ENCODE measurements at places on chromosomes 13 and 19.

- H3K4me1 ChIP-seq: peaks cover 33% of the 10 kb centered on the region
- peak overlapping the region; percentile 49 for H3K27ac ChIP-seq
- no peak for DNase-seq
- H3K4me3 ChIP-seq: peak overlapping the region; percentile 61
Measured at GRCh38 chr13:114026481-114026880, 52.6 kb upstream of the C13orf46 start.

- H3K27ac ChIP-seq: peak overlapping the region; percentile 16
- H3K4me1 ChIP-seq: peaks cover 46% of the 10 kb centered on the region
- peaks cover 23% of the 10 kb centered on the region for H3K36me3 ChIP-seq
- peak overlapping the region; percentile 30 for H3K4me3 ChIP-seq
- no peaks in the 10 kb centered on the region for H3K27me3 ChIP-seq
- DNase-seq: peak; percentile 39
Measured at GRCh38 chr19:29671393-29672160, 6.3 kb downstream of the PLEKHF1 start.

DNA sequence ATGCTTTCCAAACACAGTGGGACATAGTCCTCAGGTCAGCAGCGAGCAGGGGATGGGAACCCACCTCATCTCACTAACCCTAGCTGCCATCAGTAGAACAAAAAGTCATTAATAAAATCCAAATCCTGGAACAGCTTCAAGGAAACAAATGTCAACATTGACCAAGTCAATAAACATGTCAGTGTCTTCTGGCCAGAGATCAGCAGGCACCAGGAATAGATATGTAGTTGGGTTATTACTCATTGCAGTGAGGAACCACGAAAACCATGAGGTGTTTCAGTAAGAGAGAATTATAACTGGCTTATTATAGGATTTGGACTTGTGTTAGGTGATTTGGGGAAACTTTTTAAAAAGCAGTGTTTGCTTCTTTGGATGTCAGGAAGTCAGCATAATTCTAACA lies 17.1 kb upstream of the CD33 start:
- H3K36me3 ChIP-seq: no peaks in the 10 kb centered on the region
- no peak overlapping the region for H3K4me3 ChIP-seq
- no peaks in the 10 kb centered on the region for H3K4me1 ChIP-seq
- DNase-seq: no peak
- H3K27ac ChIP-seq: no peak overlapping the region

DNA sequence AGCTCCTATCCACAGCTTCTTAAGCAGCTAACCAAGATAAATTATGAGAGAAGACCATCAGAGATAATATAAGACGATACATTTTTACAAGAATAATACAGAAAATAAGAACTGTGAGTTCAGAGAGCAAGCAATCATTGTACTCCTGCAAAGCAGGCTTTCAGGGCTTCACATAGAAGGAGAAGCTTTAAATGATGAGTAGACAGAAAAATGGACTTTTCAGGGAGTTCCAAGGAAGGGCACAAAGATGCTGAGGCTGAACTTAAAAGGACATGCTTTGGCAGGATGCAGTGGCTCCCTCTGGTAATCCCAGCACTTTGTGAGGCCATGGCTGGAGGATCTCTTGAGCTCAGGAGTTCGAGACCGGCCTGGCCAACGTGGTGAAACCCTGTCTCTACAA lies 159.5 kb downstream of the POU4F1 start:
- no peaks in the 10 kb centered on the region for H3K36me3 ChIP-seq
- no peaks in the 10 kb centered on the region for H3K4me1 ChIP-seq
- no peak for DNase-seq
- no peak overlapping the region for H3K4me3 ChIP-seq
- no peak overlapping the region for H3K27ac ChIP-seq
- H3K27me3 ChIP-seq: no peaks in the 10 kb centered on the region

- H3K27ac ChIP-seq: no peak overlapping the region
- no peak overlapping the region for H3K4me3 ChIP-seq
- no peaks in the 10 kb centered on the region for H3K4me1 ChIP-seq
- no peaks in the 10 kb centered on the region for H3K27me3 ChIP-seq
Measured at GRCh38 chr13:19185865-19186645, 4.4 kb upstream of the TUBA3C start.

DNA sequence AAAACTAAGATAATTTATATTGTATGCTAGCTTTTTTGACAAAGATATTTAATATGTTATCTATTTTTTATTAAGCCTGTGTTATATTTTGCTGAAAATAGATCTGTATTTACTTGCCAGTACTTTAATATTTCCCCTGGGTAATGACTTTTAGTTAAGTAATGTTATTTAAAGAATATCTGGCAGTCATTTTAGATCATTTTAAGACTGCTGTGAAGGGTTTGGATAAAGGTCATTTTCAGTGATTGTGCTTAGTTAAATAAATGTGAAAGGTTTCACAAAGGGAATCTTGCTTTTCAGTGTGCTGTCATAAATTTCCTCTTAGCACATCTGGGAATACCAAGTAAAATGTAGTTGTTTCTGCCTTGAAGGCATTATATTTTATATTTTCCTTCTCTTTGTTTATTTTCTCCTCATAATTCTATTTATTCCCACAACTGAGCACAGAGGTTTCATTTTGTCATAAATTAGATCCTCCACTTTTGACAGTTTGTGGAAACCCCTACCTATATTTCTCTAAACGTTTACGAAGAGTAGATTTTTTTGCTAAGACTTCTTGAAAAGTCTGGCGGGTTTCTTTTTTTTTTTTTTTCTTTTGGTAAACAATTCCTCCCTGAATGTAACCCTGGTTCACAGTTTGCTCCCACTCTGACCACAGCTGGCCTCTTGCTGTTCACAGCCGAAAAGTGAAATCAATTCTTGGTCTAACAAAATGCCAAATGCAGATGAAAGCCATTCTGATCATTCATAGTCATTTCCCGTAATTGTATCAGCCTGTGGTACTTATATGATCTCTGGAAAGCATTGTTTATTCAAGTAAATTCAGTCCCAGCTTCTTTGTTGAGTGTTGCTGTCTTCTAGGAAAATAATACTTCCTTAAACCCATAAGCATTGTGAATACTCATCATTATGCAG lies 87.8 kb downstream of the MAB21L1 start:
- no peaks in the 10 kb centered on the region for H3K27me3 ChIP-seq
- H3K4me3 ChIP-seq: peak overlapping the region; percentile 45
- no peaks in the 10 kb centered on the region for H3K36me3 ChIP-seq
- peaks cover 13% of the 10 kb centered on the region for H3K4me1 ChIP-seq
- DNase-seq: no peak
- no peak overlapping the region for H3K27ac ChIP-seq

- H3K27me3 ChIP-seq: no peaks in the 10 kb centered on the region
- no peaks in the 10 kb centered on the region for H3K36me3 ChIP-seq
- H3K4me1 ChIP-seq: no peaks in the 10 kb centered on the region
- H3K27ac ChIP-seq: no peak overlapping the region
- no peak overlapping the region for H3K4me3 ChIP-seq
Measured at GRCh38 chr13:23652909-23653726, 82.9 kb downstream of the TNFRSF19 start.

DNA sequence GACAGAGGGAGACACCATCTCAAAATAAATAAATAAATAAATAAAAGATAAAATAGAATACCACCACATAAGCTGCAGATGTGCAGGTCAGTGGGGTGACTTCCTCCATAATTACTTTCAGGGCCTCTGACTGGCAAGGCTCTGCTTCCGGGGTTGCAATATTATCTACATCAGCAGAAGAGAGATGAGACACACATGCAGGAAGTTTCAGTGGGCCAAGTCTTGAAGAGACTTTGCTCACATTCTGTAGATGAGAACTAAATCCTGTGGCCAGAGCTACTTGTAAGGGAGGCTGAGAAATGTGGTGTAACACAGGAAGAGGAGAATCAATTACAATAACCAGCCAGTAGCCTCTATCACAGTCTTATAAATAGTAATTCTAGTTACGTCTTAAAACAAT lies 89.9 kb upstream of the MAB21L1 start:
- H3K27ac ChIP-seq: no peak overlapping the region
- no peaks in the 10 kb centered on the region for H3K4me1 ChIP-seq
- H3K4me3 ChIP-seq: no peak overlapping the region
- H3K27me3 ChIP-seq: no peaks in the 10 kb centered on the region
- no peaks in the 10 kb centered on the region for H3K36me3 ChIP-seq

DNA sequence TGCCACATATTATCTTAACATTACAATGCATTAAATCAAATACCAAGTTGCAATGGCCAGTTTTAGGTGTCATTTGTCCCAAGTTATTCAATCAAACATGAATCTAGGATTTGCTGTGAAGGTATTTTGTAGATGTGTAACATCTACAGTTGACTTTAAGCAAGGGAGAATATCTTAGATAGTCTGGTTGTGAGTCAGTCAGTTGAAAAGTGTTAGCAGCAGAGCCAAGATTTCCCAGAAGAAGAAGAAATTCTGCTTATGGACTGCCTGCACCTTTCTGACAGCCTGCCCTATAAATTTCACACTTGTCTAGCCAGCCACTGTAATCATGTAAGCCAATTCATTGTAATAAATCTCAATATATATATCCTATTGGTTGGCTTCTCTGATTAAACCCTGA lies 41.3 kb upstream of the INTS6 start:
- H3K4me3 ChIP-seq: no peak overlapping the region
- no peaks in the 10 kb centered on the region for H3K4me1 ChIP-seq
- no peaks in the 10 kb centered on the region for H3K27me3 ChIP-seq
- H3K27ac ChIP-seq: no peak overlapping the region

GRCh38 chr19:8615813-8616596 lies 5.5 kb upstream of the ADAMTS10 start:
- H3K27me3 ChIP-seq: no peaks in the 10 kb centered on the region
- no peak overlapping the region for H3K27ac ChIP-seq
- no peaks in the 10 kb centered on the region for H3K36me3 ChIP-seq

DNA sequence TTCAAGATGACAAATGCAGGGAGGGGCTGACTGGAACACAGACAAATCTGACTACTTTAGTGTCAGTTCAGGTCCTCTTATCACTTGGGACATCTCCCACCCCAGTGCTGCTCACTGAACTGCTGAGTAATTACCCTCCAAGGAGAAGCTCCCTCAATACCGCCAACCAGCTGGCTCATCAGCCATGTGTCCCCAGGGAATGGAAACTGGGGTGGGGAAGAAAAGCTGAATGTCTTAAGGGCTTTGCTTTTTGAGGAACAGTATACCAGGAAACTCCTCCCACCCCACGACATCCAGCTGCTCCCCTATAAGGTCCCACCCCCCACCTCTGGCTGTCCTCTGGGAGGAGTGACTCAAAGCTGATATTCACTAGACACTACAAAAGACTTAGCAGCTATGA lies 2.0 kb downstream of the ZNF823 start:
- H3K27ac ChIP-seq: no peak overlapping the region
- peak; percentile 2 for DNase-seq
- no peak overlapping the region for H3K4me3 ChIP-seq
- H3K36me3 ChIP-seq: peaks cover 3% of the 10 kb centered on the region
- H3K4me1 ChIP-seq: peaks cover 12% of the 10 kb centered on the region

DNA sequence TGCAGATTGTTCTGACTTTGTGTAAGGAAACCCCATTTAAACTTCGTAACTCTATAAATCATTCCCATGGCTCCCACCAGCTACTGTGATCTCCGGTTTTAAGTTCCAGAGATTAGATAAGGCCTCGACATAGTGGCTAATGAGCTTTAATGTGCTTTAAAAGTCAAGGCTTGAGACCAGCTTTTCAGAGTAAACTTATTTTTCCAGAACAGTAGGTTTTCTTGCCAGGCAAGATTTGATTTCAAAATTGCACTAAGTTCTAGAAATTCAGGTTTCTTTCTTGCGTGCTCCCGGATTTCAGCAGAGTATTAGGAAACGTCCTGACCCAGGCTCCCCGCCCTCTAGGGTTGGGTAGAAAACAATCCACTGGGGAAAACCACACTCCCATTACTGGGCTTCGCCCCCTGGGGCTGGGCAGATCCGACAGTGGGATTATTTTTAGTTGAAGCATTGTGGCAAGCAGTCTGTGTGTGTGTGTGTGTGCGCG lies 43.3 kb downstream of the CRYL1 start:
- H3K27ac ChIP-seq: no peak overlapping the region
- no peaks in the 10 kb centered on the region for H3K27me3 ChIP-seq
- no peaks in the 10 kb centered on the region for H3K36me3 ChIP-seq
- no peaks in the 10 kb centered on the region for H3K4me1 ChIP-seq

DNA sequence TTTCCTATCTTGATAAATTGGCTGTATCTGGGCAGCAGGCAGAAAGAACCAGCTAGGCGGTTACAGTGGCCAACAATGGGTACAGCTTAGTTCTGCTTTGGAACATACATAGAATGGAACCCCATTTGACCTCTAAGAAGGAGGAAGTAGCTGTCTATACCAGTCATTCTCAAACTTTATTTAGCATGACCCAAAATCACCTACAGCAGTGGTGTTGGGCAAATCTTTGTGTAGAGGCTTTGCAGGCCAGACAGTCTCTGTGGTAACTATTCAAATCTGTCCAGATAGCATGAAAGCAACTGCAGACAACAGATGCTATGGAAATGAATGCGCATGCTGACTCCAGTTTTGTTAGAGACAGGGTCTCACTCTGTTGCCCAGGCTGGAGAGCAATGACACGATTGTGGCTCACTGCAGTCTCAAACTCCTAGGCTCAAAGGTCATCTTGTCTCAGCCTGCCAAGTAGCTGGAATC lies 12.0 kb upstream of the KCNC3 start:
- no peak for DNase-seq
- H3K4me3 ChIP-seq: no peak overlapping the region
- H3K36me3 ChIP-seq: no peaks in the 10 kb centered on the region
- H3K27me3 ChIP-seq: no peaks in the 10 kb centered on the region
- H3K4me1 ChIP-seq: no peaks in the 10 kb centered on the region

DNA sequence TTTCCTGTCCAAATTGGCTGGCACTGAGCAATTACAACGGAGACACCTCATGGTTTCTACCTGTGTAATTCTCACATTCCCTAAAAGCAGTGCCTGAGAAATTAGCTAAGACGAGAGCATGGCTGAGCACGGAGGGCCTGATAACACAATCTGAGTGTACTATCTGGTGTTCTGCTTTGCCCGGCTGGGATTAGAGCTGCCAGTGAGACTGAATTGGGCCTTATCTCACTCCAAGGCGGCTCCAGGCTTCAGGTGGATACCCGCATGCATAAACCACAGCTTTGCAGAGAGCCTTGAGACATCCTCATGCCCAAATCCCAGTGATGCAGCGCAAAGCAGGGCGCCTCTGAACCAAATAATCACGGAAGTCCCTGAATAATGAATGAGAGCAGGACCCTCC lies 172.3 kb downstream of the OXGR1 start:
- no peak for DNase-seq
- no peaks in the 10 kb centered on the region for H3K27me3 ChIP-seq
- peaks cover 40% of the 10 kb centered on the region for H3K4me1 ChIP-seq
- no peaks in the 10 kb centered on the region for H3K36me3 ChIP-seq

DNA sequence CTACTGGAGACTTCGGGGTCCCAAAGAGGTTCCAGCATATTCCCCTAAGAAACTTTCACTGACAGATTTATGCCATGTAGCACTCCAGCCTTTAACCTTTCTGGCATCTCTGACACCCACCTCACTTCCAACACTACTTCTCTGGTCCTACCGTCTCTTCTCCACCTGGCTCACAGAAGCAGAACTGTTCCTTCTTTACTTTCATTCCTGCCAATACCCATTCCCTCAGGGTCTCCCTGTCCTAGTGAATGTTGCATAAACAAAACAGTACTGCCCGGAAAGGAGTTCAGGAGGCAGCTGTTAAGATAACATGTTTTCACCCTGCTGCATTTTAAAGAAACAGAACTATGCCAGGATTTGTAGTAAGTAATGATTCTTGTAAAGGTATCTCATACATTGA lies 136.0 kb upstream of the MIR17HG start:
- H3K4me1 ChIP-seq: no peaks in the 10 kb centered on the region
- DNase-seq: no peak
- H3K27ac ChIP-seq: no peak overlapping the region
- H3K4me3 ChIP-seq: no peak overlapping the region
- H3K27me3 ChIP-seq: no peaks in the 10 kb centered on the region

GRCh38 chr19:47430041-47430802 lies 10.9 kb upstream of the MEIS3 start:
- no peaks in the 10 kb centered on the region for H3K36me3 ChIP-seq
- DNase-seq: no peak
- peaks cover 8% of the 10 kb centered on the region for H3K4me1 ChIP-seq
- H3K4me3 ChIP-seq: peak overlapping the region; percentile 42
- H3K27ac ChIP-seq: no peak overlapping the region
